ENCODE measurements at places on chromosomes 1 and 21.

DNA sequence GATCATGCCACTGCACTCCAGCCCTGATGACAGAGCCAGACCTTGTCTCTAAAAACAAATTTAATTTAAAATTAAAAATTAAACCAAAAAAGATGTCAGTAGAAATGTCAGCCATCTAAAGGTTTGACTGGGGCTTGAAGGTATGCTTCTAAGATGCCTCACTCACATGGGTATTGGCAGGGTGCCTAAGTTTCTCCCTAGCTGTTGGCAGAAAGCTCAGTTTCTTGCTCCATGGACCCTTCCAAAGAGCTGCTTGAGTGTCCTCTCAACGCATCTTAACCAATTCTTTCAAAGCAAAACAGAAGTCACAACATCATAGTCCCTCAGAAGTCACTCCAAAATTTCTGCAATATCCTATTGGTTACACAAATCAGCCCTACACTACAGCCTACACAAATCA, 231.0 kb upstream of the ADGRL2 start:
- no peak for DNase-seq

GRCh38 chr1:76501136-76501535, 366.1 kb upstream of the ST6GALNAC5 start:
- no peak for DNase-seq

DNA sequence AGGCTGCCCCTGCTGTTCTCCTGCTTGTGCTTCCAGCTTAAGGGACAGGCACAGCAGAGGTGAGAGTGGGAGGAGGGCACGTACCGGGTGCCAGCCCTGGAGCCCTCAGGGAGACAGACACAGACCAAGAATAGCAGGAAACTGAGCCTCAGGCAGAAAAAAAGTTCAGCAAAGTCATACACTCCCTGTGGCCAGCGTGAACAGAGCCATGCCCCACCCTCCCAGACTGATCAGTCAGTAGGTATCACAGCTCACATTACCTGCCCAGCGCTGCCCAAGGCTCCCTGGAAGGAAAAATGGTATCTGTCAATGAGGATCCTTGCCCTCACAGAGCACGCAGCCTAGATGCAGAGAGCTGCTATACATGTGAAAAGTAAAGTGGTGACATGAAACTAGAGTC, 1.3 kb downstream of the UBL4B start:
- no peak for DNase-seq

DNA sequence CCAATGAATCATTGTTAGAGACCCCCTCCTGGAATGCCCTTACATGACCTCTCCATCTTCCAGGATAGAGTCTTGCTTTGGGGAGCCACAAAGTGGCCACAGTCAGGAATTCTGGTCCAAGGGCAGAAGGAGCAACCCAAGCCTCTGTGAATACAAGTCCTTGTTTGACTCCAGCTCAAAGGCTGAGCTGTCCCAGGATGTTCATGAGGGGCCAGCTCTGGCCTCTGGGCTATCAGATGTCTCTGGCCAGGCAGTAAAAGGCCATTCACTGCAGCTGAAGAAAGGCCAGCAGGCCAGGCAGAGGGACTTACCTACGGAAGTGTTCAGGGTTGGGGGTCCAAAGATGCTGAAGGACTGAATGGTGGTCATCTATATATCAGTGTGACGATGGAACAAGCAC, 98.3 kb upstream of the IPO9 start:
- DNase-seq: no peak

DNA sequence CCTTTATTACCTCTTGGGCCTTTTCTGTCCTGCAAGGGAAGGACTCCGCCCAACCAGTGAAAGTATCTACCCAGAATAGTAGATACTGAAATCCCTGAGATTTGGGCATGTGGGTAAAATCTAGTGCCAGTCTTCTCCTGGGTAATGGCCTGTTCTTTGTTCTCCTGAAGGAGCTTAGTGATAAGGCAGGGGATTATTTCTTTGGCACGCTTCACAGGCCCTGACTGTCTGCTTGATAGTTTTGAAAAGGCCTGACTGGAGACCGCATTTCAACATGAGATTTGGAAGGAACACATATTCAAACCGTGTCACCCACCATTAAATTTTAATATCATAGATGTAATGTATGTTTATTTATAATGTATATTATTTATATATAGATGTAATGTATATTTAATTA, 48.9 kb downstream of the RASAL2 start:
- DNase-seq: no peak

DNA sequence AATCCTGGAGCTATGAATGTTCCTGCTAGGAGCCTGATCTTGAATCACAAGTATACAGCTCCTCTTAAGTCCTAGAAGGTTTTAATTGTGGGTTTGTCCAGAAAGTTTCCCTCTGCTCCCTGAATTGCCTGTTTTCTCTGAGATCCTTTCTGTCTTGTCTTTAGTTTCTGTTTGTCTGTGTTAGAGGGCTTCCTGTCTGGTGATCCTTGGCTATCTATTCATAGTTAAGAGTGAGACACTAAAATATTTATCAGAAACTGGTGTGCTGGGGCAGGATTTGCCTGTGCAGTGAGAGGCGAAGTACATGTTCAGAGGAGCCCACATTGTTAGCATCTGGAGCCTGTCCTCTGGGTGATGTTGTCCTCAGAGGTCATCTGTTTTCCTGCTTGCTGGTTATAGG, 45.4 kb downstream of the ETS2 start:
- no peak for DNase-seq

- DNase-seq: peak; percentile 58
Measured at GRCh38 chr1:229856009-229856650, 210.9 kb upstream of the GALNT2 start.

GRCh38 chr21:28212061-28212460, 780.6 kb downstream of the LTN1 start:
- no peak for DNase-seq

DNA sequence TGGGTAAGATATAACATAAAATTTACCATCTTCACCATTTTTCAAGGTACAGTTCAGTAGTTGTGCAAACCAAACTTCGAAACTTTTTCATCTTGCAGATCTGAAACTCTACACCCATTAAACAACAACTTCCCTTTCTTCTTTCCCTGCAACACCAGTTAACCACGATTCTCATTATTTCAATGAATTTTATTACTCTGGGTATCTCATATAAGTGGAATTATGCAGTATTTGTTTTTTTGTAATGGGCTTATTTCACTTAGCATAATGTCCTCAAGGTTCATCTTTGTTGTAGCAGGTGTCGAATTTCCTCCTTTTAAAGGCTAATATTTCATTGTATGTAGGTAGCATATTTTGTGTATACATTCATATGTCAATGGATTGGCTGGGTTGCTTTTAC, 146.1 kb downstream of the SPATA46 start:
- no peak for DNase-seq

GRCh38 chr1:53693339-53693738, 45.6 kb downstream of the GLIS1 start:
- no peak for DNase-seq

- no peak for DNase-seq
Measured at GRCh38 chr1:199762572-199762971, 264.9 kb upstream of the NR5A2 start.

DNA sequence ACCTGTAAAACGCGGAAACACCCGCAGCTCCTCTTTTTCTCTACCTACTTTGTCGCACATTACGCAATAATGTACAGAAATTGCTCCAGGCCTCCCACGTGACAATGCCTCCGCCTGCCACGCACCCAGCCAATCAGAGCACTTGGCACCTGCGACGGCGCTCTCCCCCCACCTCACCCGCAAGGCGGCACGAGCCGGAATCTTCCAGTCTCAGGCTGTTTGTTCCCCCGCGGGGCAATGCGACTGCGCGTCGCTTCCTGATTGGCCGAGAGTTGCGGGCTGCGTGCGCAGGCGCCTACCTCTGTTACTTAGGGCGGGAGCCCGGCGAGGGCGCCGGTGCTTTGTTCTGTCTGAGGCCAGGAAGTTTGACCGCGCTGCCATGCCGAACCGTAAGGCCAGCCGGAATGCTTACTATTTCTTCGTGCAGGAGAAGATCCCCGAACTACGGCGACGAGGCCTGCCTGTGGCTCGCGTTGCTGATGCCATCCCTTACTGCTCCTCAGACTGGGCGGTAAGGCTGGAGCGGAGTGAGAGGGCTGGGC, at the start of gene MAEL:
Gene MAEL (plus strand): TSS at position 307 of the 542 bp plus-strand sequence. CDS start 73 bp downstream, at position 380.
- no peak for DNase-seq

DNA sequence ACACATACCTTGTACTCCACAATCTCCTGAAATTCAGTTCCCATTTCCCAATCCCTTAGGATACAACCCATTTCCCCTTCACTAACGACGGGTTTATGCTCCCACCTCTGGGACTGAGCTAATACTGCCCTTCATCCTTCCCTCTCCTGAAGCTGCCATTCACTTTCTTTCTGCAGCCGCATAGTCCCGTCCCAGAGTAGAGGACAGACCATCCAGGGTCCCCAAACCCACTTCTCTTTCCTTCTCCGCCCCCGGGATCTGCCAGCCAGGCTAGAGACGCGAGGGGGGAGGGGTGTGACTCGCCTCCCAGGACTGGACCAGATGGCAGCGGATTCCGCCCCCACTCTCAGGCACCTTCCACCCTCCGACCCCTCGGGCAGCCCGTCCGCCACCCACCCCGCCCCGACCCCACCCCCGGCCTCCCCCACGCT, 679 bp downstream of the ABL2 start:
- no peak for DNase-seq

DNA sequence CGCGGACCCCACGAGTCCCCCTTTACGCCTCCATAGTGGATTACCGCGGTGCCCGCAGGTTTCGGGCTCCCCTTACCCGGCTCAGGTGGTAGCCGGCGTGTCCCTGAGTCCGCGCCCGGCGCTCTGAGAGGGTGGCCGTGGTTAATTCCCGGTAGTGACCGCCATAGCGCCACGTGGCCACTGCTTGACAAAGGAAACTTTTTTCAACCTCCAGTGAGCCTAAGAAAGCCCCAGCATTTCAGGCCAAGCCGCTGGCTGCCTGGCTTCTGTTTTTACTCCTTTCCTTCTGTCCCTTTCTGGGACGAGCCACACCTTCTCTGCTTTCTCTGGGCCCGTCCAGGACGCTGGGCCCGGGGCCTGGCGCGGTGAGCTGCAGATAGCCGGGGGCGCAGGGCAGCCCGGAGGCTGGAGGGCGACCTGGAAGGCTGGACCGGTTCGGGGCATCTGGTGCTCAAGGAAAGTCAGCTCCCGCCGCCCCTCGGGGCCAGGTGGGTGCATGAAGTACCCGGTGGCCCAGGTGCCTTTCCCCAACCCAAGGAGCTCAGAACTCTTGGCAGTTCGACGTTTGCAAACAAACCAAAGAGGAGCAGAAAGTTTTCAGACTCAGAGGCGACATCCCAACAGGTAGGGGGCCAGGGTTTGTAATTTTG, 540 bp upstream of the C1orf198 start:
- DNase-seq: no peak

DNA sequence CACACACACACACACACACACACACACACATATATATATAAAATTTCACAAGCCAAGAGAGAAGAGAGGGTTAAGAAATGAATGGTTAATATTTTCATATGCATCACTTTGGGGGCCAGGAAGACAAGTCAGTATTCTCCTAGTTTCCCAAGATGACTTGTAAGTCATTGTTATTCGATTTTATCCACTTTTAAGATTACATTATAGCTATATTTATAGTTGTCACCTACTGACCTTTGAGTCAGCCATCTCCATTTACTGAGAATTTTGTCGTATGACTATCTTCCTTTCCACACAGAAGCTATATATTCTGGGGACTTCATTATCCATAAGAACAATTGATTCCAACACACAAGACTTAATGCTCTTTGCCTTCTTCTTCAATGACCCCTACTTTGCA, 8.9 kb downstream of the LYST start:
- DNase-seq: no peak

DNA sequence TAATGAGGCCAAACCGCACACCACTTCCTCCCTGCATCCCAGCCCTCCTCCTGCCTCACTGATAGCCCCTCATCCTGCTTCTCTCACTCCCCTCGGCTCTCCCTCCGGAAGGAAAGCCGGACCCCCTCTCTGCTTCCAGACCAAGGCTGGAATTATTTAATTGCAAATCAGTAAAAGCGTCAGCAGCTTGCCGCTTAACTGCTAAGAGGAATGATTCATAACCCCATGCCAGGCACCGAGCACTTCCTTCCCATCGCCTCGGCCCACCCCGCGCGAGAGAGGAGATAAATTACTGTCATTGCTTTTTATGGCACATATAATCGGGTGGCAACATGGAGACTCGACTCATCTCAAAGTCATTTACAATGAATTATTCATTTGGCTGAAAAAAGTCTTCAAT, 77.3 kb downstream of the UBIAD1 start:
- DNase-seq: no peak

DNA sequence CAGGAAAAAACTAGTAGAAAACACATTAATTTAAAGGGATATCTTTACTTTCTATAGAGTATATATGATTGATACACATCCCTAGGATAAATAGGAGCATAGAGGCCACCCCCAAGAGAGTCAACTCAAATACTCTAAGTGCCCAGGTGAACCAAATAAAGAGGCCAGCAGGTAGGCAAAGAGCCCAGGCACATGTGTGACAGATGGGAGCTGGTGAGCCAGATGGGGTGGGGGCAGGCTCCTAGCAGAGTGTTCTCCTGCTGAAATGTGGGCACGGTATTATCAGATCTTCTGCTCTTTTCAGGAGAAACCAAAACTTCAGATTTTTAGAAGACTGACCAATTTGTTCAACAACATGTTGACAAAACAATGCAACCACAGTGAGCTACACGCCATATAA, 333.4 kb upstream of the PKN2 start:
- no peak for DNase-seq

GRCh38 chr21:45535341-45536081, 6.7 kb downstream of the SLC19A1 start:
- no peak for DNase-seq

GRCh38 chr1:95554408-95554807, 320.4 kb downstream of the RWDD3 start:
- no peak for DNase-seq
